ENCODE measurements at places on chromosomes 3 and 15.

- no peak for DNase-seq
Observed at GRCh38 chr3:181741417-181741816, 29.7 kb downstream of the SOX2 start.

DNA sequence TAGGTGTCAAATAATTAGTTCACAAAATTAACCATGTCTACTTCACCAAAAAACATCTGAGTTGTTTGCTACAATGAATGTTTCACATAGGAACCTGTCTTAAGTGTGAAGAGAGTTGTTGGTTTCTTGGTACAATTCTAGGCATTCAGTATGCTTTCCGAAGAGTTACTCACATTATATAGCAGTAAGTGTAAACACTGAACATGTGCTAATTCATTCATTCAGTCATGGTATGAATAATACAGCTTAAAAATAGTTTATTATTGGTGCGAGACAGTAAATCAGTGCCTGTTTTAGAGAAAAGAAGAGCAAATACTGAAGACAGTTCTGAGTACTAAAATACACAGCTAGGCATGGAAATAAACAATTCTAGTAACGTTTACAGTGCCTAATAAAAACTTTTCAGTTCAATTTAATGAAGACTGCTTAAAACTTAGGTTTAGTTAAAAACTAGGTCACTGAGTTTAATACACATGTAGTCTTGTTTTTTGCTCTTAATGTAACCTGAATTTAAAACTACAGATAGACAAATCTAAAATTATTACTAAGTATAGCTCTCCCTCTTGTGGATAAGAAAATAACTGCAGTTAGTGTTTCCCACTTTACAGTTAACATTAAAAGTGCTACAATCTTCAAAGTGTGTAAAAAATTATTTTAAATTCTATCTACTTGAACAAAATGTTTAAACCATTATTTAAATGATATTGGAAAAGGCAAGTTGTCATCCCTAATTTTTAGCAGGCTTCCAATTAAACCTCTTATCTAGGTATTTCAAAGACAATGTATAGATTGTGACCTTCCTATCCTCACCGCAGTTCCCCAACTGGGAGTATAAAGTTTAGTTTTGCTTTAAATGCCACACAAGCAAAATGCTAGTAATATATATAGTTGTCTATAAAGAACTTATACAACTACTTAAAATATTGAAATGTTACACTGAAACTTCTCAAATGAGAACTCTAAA is 20.1 kb upstream of the ZCWPW2 start:
- DNase-seq, result no peak

GRCh38 chr15:70077188-70078147 is 20.2 kb downstream of the TLE3 start:
- DNase-seq, result no peak

GRCh38 chr3:38655708-38656300 is 6.3 kb upstream of the SCN5A start:
- DNase-seq, result no peak

GRCh38 chr3:151372063-151372820 is 12.3 kb downstream of the P2RY12 start:
- no peak for DNase-seq

GRCh38 chr3:13947912-13948311 is 68.0 kb upstream of the WNT7A start:
- no peak for DNase-seq

DNA sequence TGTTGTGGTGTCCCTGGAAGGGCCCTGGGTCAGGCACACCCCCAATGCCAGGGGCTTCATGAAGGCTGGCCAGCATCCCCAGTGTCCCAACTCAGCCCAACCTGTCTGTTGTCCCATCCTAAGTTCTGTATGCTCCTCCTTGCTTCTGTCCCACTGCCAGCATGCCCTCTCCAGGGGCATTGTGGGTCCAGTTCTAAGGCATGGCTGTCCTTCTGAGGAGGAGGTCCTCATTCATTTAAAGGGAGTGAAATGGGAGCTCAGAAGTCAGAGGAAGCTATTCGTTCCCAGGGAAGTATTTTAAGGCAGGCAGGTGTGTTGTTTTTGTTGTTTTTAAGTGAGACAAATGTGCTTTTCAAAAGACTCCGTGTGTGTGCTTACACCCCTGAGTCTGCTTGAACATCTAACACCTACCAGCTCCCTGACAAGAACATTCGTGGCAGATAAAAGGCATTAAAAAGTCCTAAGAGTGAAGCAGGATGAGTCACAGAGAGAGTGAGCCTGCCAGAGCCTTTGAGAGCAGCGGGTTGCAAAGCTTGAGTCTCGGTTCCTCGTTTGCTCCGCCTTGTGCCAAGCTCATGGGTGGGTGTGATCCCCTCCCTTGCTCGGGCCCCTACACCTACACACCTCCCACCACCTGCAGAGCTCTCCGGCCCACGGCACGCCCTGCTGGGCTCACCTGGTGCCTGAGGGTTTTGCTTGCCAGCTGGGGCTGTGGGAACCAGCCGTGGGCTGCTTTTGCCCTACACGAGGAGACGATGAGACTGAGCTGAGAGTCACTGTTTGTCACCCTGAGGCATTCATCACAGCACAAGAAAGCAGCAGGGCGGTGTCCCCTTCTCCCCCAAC is 183.4 kb upstream of the TOPAZ1 start:
- peak; percentile 20 for DNase-seq

DNA sequence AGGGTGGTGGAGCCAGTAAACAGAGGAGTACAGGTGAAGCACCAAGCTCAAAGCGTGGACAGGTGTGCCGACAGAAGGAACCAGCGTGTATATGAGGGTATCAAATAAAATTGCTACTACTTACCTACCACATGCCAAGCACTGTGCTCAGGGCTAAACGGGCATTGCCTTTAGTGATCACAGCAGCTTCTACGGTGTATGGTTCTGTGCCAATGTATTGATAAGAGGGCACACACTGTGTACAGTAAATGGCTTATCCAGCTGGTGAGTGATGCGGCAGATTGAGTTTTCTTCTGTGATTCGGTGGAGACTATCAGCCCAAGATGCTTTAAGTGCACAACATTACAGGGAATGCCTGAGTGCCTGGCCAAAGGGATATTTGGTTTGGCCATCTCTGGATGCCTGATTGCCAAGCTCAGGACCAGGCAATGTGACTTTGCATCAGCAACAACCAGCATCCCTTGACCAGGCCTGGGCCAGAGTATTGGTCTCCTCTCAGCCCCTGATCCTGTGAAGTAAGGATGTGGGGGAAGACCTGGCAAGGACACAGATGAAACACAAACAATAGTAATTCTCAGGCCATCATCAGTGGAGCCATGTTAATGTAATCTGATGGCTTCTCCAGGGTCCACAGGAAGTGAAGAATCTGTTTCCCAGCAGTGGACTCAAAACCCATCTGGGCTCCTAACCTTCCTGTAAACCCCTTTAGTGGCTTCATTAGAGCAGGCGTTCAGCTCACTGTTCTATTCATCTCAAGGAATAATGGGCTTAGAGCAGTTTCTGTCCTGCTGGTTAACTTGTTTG is 14.1 kb downstream of the STARD5 start:
- no peak for DNase-seq

GRCh38 chr3:195003893-195004289 is 267.1 kb downstream of the XXYLT1 start:
- no peak for DNase-seq

DNA sequence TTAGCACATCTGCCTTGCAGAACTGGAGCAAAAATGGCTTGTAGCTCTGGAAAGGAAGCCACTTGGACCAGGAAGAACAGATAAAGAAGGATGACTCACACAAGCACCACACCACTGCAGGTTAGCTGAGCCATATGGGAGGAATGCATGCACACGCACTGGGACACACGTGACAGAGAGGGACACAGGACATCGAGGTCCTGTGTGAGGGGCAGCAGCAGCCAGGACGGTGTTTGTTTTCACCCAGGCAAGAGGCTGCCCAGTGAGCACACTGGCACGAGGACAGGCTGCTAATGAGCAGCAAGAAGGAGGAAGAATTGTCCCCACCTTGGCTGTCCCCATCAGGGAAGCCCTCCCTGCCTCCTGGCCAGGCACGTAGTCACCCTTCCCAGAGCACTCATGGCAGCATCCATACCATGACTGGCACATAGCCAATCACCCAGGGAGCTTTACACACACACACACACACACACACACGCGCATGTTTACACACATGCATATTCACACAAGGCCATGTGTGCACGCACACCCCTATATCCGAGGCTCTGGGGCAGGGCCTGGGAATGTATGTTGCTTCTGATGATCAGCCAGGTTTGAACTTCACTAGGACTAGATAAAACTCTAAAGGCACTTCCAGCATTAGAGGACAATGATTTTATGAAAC is 24.0 kb upstream of the SPTBN5 start:
- DNase-seq, result no peak

GRCh38 chr3:10487988-10488633 is 17.3 kb downstream of the ATP2B2 start:
- no peak for DNase-seq

GRCh38 chr3:99789011-99789721 is 28.5 kb upstream of the CMSS1 start:
- peak; percentile 2 for DNase-seq

DNA sequence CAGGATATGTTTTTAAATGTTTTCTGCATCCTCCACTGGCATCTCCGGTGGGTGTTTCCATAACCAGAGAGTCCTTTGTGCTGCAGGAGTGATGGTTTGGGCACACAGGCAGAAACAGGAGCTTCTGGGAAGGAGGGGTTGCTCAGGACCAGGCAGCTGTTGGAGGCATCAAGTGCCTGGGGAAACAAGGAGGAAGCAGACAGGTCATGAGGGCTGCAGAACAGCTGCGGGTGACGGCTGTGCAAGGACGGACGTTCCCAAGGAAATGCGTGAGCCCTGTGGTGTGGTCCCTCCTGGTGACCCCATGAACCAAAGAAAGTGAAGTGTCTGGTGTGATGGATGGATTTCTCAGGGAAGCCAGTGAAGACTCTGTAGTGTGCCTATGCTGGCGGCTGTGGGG is 61.2 kb upstream of the TNFAIP8L3 start:
- DNase-seq, result no peak

DNA sequence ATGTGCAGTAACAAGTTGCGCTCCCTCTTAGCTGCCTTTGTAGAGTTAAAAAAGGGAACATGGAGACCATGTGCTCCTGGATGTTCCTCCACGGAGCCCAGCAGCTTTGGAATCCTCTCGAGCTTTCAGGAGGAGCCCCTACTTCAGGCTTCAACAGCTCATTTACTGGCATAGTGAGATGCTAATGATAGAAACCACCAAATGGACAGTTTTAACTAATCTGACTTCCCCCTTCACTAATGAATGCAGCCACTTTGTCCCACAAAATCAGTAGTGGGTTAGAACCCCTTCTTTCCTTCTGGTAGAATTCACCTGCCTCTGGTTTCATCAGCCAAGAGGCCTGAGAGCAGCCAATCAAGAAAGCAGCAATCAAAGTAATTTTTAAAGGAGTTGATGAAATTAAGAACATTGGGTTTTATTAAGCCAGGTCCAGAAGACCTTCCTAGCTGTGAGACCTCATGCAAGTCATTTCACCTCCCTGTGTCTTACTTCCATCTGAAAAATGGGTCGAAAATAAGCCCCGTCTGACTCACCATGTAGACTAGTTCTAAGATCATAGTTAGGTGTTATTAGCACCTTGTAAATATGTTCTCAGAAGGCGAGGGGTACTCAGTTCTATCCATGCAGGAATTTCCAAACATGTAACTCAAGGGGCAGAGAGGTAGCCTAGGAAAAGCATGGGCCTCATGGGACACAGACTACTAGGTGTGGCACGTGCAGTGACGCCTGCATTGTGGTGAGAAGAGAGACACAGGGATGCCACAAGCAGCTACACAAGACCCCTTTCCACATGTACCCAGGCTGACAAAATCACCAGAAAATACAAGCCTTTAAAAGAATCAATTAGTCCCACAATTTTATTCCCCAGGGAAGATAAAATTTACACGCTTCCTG is 179.7 kb upstream of the LPP start:
- no peak for DNase-seq

DNA sequence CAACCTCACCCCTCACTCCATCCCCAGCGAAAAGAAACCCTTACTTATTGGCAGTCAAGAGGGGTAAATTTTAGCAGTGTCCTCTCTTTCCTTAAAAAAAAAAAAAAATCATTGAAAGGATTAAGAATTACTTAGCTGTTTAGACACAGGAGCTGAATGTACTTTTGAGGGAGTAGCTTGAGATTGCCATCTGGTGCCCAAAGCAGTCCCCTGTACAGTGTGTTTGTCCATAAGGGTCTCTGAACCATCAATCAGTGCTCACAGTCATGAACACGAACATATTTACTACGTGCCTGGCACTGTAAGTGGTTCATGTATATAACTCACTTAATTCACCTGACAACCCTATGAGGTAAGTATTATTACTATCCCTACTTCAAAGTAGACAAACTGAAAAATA is 463.5 kb downstream of the RAP2B start:
- DNase-seq, result no peak

DNA sequence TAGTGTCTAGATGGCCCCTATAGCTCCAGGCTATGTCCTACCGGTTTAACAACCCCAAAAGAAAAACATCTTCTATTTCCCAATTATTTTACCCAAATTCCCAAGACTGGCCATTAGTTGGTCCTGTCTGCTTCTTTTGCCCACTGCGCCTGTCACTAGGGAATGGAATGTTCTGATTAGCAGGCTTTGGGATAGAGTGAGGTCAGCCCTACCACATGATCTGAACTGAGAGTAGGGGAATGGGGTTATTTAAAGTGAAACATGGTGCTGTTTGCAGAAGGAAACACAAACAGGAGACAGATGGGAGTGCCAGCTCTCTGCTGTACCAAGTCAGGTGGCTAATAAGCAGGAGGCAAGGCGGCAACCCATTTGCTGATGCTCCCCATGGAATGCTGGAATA is 635.6 kb upstream of the CFAP20DC start:
- no peak for DNase-seq

DNA sequence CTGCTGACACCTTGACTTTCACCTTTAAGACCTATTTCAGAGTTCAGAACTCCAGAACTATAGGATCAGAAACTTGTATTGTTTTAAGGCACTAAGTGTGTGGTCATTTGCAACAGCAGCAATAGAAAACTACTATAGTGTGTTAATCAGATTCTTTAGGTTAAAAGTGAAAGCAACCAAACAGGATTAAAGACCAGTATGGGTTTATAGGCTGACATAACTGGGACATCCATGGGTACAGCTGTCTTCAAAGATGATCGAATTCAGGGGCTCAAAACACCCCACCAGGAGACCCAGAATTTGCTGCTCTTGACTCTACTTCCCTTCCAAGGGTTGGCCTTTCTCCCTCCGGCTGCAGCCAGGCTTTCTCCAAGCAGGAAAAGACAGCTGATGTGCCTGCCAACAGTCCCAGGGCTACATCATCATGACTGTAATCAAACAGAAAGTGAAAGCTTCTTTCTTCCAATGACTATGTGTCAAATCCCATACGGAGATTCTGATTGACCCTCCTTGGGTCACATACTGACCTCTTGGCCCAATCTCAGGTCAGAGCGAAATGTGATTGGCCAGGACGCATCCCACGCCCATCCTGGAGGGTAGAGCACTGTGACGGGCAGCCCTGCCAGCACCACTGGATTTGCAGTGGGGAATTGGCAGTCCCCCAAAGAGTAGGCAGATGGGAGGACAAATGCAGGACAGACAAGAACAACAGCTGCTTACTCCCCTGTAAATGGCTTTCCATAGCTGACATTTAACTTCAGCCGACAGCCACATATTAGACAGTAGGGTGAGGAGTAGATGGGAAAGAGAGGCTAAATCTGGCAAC is 51.4 kb upstream of the RNF7 start:
- DNase-seq, result no peak
